ENCODE measurements at places on chromosomes 12 and 14.

- DNase-seq: peak; percentile 37
Measured at GRCh38 chr12:62210422-62210821, 49.8 kb upstream of the USP15 start.

GRCh38 chr12:79370021-79370420, 320.7 kb downstream of the PAWR start:
- DNase-seq: no peak

DNA sequence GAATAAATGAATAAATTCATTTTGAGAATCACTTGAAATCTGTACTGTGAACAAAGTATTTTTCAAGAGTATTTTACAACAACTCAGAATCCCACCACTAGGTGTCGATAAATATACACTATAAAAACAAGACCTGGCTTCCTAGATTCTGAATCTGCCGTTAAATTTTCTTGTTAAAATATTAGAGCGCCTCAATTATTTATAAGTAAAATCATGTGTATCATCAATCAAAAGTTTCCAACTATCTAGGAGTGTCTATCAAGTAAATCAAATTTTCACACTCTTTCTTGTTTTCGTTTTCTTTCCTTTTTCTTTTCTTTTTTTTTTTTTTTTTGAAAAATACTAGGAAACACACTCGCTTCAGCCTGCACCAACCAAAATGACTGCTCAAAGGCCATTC, 179.2 kb upstream of the DCN start:
- no peak for DNase-seq

DNA sequence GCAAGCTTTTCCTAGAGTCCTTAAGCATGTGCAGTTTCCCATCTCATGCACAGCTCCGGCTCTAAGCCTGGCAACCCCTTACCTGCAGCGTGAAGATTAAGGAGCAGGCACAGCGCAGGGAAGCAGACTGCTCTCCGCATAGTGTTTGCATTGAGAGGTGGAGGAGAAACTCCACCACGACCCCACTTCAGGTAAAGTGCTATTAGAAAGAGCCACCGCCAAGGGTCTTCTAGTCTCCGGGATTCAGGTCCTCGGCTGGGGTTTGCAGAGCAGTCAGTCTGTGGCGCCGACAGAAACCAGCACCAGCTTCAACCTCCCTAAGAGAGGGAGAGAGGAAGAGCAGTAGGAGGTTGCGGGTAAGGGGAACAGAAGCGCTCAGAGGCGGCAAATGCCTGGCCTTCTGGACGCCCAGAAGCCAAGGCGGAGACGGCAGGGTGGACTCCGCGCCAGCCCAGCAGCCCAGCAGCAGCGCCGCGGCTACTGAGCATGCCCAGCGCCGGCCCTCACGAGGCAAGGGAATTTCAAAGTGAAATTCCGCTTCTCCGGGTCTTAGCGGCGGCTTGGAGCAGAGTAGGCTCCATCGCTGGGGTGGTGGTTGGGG, at the start of gene PTPRR:
PTPRR (minus strand) TSS at position 488 of the 601 bp plus-strand sequence; CDS start at position 140, 348 bp downstream.
- DNase-seq: no peak

DNA sequence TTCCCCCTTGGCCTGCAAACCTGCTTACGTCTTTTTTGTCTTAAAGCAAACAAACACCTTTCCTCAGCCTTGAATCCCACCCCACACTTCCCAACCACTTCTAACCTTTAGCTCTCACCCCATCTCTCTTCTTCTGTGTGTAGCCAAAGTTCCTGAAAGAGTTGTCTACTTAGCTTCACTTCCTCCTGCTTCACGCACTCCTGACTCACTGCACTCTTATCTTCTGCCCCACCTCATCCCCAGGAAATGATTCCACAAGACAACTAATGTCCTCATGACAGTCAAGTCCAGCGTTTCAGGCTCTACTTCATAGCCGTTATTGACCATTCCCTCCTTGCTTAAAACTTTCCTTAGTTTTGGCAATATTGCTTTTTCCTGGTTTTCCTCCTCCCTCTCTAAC, 22.4 kb downstream of the EIF2B2 start:
- DNase-seq: no peak

DNA sequence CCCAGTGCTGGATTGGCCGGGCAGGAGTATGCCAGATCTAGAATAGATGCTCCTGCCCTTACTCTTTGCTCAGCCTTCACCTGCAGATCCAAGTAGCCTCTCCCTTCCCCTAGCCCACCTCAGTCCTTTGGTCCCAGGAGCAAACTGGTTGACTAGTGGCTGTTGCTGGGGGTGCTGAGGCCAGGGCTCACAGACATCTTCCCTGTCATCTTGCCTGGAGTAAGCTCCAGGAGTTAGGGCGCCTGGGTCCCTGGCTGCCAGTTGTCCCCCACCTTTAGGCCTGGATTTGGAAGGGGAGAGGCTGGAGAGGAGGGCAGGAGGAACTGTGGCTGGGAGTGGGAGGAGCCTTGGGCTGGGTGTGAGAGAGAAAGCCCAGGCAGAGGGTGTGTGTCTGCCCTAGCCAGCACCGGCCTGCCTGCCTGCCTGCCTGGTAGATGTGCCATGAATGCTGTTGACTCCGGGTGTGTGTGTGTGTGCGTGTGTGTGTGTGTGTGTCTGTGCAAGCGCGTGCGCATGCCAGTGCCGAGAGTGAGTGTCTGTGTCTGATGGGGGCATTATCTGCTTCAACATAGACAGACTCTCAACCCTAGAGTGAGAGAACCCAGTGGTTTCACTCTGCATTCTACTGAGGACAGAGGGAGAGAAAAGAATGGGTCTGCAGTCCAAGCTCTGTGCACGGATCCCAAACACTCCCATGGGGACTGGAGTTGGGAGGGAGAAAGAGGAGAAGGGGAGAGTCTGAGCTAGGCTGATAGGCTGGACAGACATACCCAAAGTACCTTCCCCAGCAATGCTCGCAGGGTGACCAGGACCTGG, 845 bp upstream of the RARG start:
- DNase-seq: peak; percentile 38

- DNase-seq: no peak
Measured at GRCh38 chr12:106113042-106113441, 25.7 kb downstream of the NUAK1 start.

GRCh38 chr12:52618216-52618615, at the start of gene KRT73:
KRT73 (minus strand) TSS chr12:52618559; CDS start chr12:52618524, 35 bp downstream.
- no peak for DNase-seq

GRCh38 chr12:131097202-131098177, 143.8 kb downstream of the ADGRD1 start:
- no peak for DNase-seq

- no peak for DNase-seq
Measured at GRCh38 chr12:46370380-46370734, 2.2 kb downstream of the SLC38A2 start.

- DNase-seq: no peak
Measured at GRCh38 chr12:110234755-110235154, 46.3 kb upstream of the ATP2A2 start.

- DNase-seq: peak; percentile 82
Measured at GRCh38 chr14:91286530-91286937, 42.0 kb upstream of the GPR68 start.

DNA sequence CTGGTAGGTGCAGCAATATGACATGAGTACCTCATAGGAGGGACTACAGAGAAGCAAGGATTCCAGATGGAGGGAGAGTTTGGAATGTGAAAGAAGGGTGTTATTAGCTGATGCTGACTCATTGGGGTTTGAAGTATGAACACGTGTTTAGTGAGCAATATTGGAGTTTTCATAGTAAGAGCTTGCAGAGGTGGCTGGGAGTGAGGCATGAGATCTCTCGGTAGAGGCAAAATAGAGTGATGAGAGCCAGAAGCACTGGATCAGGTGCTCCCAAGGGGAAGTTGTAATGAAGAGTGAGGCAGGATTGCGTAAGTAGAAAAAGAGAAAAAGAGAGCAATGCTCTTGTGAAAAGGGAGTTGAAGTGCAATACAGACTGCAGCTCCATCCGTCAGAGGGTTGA, 42.1 kb downstream of the MGST1 start:
- DNase-seq: no peak

- no peak for DNase-seq
Measured at GRCh38 chr12:20368114-20368650, at the start of gene PDE3A. PDE3A (plus strand) TSS chr12:20368537; CDS start chr12:20369285, 748 bp downstream.

DNA sequence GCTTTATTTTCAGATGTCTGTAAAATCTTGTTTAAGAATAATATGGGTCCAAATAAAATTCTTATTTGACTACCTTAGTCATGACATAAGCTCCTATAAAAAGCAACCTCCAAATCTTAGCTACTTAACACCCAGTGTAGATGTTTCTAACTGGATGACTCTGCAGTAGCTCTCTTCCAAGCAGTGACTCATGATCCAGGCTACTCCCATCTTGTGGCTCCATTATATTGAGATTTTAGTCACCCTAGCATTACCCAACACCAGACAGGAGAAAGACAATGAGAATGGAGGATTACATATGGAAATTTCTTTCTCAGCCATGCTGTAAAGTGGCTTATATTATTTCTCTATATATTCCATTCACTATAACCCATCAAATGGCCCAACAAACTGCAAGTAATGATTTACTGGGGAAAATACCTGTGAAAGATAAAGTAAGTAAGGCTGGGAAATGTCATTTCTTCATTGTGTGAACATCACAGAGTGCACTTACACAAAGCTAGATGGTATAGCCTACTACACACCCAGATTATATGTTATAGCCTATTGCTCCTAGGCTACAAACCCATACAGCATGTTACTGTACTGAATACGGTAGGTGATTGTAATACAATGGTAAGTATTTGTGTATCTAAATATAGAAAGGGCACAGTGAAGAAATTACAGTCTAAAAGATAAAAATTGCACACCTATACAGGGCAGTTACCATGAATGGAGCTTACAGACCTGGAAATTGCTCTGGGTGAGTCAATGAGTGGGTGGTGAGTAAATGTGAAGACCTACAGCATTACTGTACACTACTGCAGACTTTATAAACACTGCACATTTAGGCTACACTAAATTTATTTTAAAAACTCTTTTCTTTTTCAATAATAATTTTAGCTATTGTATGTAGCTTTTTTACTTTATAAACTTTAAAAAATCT, 163.2 kb downstream of the DYRK2 start:
- DNase-seq: no peak

DNA sequence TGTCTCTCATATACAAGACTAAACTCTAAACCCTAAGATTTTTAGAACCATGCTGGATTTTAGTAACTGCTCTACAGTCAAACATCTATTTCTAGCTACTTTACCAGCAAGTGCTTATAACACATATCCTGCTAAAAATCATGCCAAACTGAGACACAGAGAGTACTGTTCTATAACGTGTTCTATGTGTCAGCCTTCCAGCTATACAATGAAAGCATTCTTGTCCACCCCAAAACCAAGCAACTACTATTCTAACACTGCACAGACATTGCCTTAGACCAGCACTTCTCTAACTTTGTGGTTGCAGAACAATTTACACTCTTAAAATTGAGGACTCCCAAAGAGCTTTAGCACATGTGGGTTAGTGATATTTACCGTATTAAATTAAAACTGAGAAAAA, 85.7 kb downstream of the SPPL3 start:
- no peak for DNase-seq

- DNase-seq: no peak
Measured at GRCh38 chr12:57852620-57853500, 6.3 kb upstream of the CTDSP2 start.

DNA sequence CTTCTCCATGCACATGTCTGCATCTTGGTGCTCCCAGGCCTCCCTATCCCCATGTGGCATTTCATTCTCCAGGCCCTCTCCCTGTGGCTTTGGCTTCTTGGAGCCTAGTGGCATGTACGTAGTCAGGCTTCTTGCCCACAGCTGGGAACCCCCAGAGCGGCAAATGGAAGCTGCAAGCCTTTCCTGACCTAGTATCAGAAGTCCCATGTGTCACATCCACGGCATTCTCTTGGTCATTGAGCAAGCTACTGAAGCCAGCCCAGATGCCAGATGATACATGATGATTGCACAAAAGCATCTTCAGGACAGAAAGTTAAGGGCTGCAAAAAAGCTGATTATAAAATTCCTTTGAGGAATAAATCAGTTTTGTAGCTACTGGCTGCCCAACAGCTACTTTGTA, 154.9 kb downstream of the PELI2 start:
- no peak for DNase-seq

- DNase-seq: no peak
Measured at GRCh38 chr12:21775133-21775820, 771 bp upstream of the KCNJ8 start.

- DNase-seq: no peak
Measured at GRCh38 chr12:74776378-74776777, 238.7 kb downstream of the ATXN7L3B start.

GRCh38 chr14:75627406-75627805, 33.3 kb downstream of the ERG28 start:
- DNase-seq: no peak

- DNase-seq: no peak
Measured at GRCh38 chr12:28316049-28316448, 125.8 kb downstream of the CCDC91 start.
